Astrocyte (in vitro differentiated cells and primary cell): ENCODE measurements at places on chromosomes 16 and 17.

GRCh38 chr17:31511195-31511578 lies 119.7 kb downstream of the RAB11FIP4 start:
- peaks cover 2% of the 10 kb centered on the region for H3K27me3 ChIP-seq
- no peak overlapping the region for H3K4me3 ChIP-seq
- no peak for DNase-seq

GRCh38 chr16:54425681-54426552 lies 139.3 kb upstream of the IRX3 start:
- H3K36me3 ChIP-seq = no peaks in the 10 kb centered on the region
- H3K4me1 ChIP-seq = peaks cover 16% of the 10 kb centered on the region
- DNase-seq = no peak
- H3K27me3 ChIP-seq = no peaks in the 10 kb centered on the region
- H3K27ac ChIP-seq = no peak overlapping the region

DNA sequence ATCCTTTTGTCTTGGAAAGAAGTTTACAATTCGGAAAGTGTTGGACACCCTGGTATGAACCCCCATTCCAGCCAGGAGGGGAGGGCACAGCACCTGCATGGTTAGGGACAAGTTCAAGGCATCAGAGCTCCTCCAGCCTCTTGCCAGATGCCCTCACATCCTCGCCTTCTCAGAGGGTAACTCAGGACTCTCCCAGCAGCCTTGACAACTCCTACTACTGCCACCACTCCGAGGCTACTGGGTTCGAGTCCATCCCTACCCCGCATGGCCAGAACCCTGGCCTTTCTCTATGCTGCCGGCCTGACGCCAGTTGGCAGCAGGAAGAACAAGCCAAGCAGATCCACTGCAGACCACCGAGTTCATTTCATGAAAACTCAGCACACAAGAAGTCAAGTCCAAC lies 34.1 kb downstream of the AXIN2 start:
- no peaks in the 10 kb centered on the region for H3K36me3 ChIP-seq
- no peak for DNase-seq
- no peak overlapping the region for H3K27ac ChIP-seq

- H3K4me3 ChIP-seq = no peak overlapping the region
- H3K27ac ChIP-seq = peak overlapping the region; percentile 55
- no peaks in the 10 kb centered on the region for H3K27me3 ChIP-seq
- no peak for DNase-seq
- H3K4me1 ChIP-seq = peaks cover 61% of the 10 kb centered on the region
These were observed 5.4 kb upstream of the BCAR1 start for GRCh38 chr16:75256696-75257343.
